ENCODE measurements at places on chromosomes 16 and 17. TPM values are rescaled to one million over a fixed set of nuclear protein-coding genes. Genes with fewer than 3 reads are reported as not detected.

- no peaks in the 10 kb centered on the region for H3K27me3 ChIP-seq
- H3K27ac ChIP-seq = no peak overlapping the region
- no peak for DNase-seq
Observed at GRCh38 chr16:8619671-8620370, 1.7 kb upstream of the METTL22 start.

GRCh38 chr17:36195434-36196130 is 976 bp downstream of the CCL3L1 start:
- no peak overlapping the region for H3K27ac ChIP-seq
- DNase-seq = no peak
- no peaks in the 10 kb centered on the region for H3K27me3 ChIP-seq
- no peak overlapping the region for H3K4me3 ChIP-seq
- H3K4me1 ChIP-seq = no peaks in the 10 kb centered on the region

DNA sequence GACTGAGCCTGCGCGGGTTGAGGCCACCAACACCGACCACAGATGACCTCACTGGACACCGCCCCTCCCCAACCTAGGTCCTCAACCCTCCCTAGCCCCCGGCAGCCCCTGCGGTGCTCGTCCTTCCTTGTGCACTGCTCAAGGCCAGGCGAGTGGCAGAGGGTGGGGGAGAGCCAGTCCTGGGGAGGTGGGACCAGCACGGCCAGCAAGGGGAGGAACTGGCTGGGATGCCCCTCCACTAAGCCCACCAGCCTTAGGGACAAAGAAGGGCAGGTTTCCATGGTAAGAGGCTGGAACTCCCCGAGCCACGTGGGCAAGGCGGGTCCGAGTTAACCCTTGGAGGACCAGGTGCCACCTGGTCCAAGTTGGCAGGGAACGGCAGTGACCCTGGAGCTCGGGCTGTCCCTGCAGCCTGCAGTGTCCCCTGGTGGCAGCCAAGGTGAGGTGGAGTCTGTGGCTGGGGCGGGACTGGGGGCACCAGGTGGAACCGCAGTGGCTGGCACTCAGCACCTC is 9.2 kb downstream of the FSCN2 start:
- no peak overlapping the region for H3K27ac ChIP-seq
- H3K36me3 ChIP-seq = no peaks in the 10 kb centered on the region
- DNase-seq = no peak
- no peaks in the 10 kb centered on the region for H3K27me3 ChIP-seq
- no peak overlapping the region for H3K4me3 ChIP-seq

GRCh38 chr16:80527297-80527696 is 13.5 kb upstream of the DYNLRB2 start:
- H3K4me1 ChIP-seq = no peaks in the 10 kb centered on the region
- H3K27ac ChIP-seq = no peak overlapping the region
- no peaks in the 10 kb centered on the region for H3K36me3 ChIP-seq
- no peak overlapping the region for H3K4me3 ChIP-seq
- H3K27me3 ChIP-seq = no peaks in the 10 kb centered on the region

DNA sequence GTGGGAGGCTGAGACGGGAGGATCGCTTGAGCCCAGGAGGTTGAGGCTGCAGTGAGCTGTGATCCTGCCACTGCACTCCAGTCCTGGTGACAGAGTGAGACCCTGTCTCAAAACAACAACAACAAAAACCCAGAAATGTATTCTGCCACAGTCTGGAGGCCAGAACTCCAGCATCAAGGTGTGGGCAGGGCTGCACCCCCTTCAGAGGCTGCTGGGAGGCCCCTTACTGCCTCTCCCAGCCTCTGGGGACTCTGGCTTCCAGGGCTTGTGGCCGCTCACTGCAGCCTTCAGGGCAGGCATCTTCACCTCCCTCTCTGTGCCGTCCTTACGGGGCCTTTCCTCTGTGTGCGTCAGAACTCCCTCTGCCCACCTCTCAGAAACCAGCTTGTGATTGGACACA is 209.4 kb upstream of the GSE1 start:
- H3K27me3 ChIP-seq = no peaks in the 10 kb centered on the region
- H3K27ac ChIP-seq = no peak overlapping the region
- peak; percentile 3 for DNase-seq
- H3K36me3 ChIP-seq = no peaks in the 10 kb centered on the region

GRCh38 chr16:67397036-67397801 is 3.9 kb upstream of the TPPP3 start:
- no peaks in the 10 kb centered on the region for H3K27me3 ChIP-seq
- DNase-seq = no peak
- H3K36me3 ChIP-seq = no peaks in the 10 kb centered on the region
- no peaks in the 10 kb centered on the region for H3K4me1 ChIP-seq

DNA sequence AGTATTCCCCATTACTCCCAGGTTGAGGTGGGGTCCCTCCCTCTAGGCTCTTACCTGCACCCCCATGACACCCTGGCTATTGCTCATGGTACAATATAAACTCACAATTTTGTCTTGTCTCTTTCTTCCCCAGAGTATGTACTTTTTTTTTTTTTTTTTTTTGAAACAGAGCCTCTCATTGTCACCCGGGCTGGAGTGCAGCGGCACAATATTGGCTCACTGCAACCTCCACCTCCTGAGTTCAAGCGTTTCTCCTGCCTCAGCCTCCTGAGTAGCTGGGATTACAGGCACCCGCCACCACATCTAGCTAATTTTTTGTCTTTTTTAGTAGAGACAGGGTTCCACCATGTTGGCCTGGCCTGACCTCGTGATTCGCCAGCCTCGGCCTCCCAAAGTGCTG is 8.5 kb downstream of the KANSL1 start:
- H3K36me3 ChIP-seq = no peaks in the 10 kb centered on the region
- no peak for DNase-seq
- H3K4me3 ChIP-seq = no peak overlapping the region
- H3K27ac ChIP-seq = no peak overlapping the region

GRCh38 chr16:23121024-23121423 is 28.2 kb downstream of the USP31 start:
- no peak overlapping the region for H3K4me3 ChIP-seq
- H3K27me3 ChIP-seq = no peaks in the 10 kb centered on the region
- H3K36me3 ChIP-seq = no peaks in the 10 kb centered on the region
- H3K4me1 ChIP-seq = peaks cover 12% of the 10 kb centered on the region
- DNase-seq = peak; percentile 36

GRCh38 chr16:50469744-50470321 is 78.4 kb upstream of the NKD1 start:
- H3K4me3 ChIP-seq = no peak overlapping the region
- H3K27me3 ChIP-seq = no peaks in the 10 kb centered on the region
- H3K36me3 ChIP-seq = no peaks in the 10 kb centered on the region
- no peak for DNase-seq

DNA sequence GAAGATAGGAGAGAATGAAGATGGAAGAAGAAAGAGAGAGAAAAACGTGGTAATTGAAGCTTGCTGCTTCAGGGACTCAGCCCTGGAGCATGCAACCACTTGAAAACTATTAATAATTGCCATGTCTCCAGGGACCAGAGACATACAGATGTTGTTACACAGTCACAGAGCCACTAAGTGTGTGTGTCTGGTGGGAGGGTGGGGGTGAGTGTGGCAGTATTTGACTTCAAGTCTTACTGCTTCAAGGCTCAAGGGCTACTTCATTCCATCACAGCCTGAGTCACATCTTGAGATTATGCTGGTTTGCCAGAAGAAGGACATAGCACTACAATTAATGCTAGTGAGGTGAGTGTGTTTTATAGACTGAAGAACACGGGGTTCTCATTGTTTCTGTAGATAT is 202.2 kb downstream of the CDH8 start:
- no peak overlapping the region for H3K27ac ChIP-seq
- H3K4me3 ChIP-seq = no peak overlapping the region
- DNase-seq = no peak
- peaks cover 4% of the 10 kb centered on the region for H3K27me3 ChIP-seq

DNA sequence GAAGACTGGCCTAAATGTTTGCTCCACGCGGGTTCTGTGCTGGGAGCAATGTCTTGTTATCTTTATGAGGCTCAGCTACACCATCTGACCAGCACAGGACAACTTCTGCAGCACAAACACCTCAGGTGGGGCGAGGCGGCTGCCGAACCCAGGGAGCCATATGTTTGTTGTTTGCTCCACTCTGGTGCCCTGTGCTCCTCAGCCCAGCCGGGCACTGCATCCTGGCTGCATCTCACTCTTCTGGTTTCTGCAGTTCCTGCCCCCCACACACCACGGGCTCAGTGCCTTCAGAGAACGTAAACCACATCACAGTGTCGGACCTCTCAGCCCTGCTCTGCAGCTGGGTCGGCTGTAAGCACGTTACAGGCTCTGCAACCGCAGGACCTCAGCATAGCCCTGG is 32.4 kb downstream of the MXRA7 start:
- H3K4me3 ChIP-seq = no peak overlapping the region

GRCh38 chr17:2844416-2844815 is 48.2 kb downstream of the RAP1GAP2 start:
- H3K27me3 ChIP-seq = no peaks in the 10 kb centered on the region
- no peak overlapping the region for H3K4me3 ChIP-seq
- H3K36me3 ChIP-seq = no peaks in the 10 kb centered on the region
- no peaks in the 10 kb centered on the region for H3K4me1 ChIP-seq
- H3K27ac ChIP-seq = no peak overlapping the region
- DNase-seq = no peak

- no peaks in the 10 kb centered on the region for H3K27me3 ChIP-seq
- H3K4me3 ChIP-seq = no peak overlapping the region
- H3K36me3 ChIP-seq = no peaks in the 10 kb centered on the region
- peak; percentile 59 for DNase-seq
- H3K27ac ChIP-seq = peak overlapping the region; percentile 82
Observed at GRCh38 chr16:75252946-75253911, 1.8 kb upstream of the BCAR1 start.

DNA sequence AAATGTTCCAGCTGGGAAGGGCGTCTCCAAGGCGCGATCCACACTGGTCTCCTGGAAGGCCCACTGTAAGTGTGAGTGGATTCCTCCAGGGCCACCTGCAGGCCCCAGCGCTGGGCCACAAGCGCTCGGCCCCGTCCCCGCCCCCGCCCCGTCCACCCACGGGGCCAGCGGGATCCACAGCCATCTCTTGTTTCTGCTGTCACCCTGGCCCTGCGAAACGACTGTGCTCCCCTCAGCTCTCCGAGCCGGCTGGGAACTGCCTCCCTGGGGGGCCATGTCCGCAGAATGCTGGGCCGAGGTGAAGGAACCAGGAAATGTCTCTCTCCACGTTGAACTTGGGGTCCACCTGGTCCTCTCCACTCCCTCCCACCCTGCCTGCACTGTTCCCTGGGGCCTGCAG is 1955.2 kb downstream of the TP53TG3F start:
- H3K27ac ChIP-seq = no peak overlapping the region
- no peaks in the 10 kb centered on the region for H3K27me3 ChIP-seq
- DNase-seq = no peak
- no peaks in the 10 kb centered on the region for H3K36me3 ChIP-seq
- H3K4me3 ChIP-seq = no peak overlapping the region

GRCh38 chr17:6340708-6341107 is 94.2 kb downstream of the AIPL1 start:
- no peak overlapping the region for H3K4me3 ChIP-seq
- H3K27ac ChIP-seq = no peak overlapping the region
- H3K4me1 ChIP-seq = no peaks in the 10 kb centered on the region
- H3K36me3 ChIP-seq = no peaks in the 10 kb centered on the region

- no peaks in the 10 kb centered on the region for H3K36me3 ChIP-seq
- no peak overlapping the region for H3K4me3 ChIP-seq
- no peaks in the 10 kb centered on the region for H3K27me3 ChIP-seq
- H3K4me1 ChIP-seq = no peaks in the 10 kb centered on the region
Observed at GRCh38 chr16:22116095-22116700, 23.9 kb downstream of the VWA3A start.

DNA sequence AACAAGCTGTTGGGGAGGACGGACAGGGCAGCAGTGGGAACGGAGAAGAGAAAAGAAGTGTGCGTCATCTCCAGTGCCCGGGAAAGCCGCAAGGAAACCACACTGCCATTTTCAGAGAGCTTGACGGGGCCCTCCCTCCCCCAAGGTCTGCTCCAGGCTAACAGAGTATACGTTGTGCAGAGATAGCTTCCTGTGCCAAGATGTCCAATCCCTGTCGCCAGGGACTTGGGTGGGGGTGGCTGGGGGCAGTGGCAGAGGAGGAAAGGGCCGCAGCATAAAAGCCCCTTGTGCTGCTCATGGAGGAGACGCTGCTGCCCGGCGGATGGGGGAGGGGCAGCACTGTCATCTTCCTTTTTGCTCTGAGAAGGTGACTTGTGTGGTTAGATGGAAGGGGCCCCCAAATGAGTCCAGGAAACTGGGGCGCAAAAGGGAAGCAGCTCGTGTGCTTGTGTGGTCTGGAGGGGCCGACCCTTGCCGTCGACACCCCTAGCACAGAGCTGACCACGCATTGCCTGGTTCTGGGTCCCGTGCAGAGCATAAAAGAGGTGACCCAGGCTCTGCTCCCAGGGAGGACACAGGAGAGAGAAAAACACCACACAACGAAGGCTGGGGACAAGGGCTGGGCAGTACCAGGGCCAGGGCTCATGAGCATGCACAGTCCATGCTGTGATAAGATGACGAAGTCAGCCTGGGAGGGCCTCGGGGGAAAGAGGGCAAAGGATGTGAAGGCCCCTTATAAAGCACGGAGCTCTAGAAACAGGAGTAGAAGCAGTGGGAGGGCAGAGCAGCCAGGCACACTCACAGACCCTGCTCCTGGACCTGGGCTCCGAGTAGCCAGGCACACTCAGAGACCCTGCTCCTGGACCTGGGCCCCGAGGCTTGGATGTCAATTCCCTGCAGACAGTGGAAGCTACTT is 372.7 kb downstream of the SLC39A11 start:
- H3K36me3 ChIP-seq = no peaks in the 10 kb centered on the region
- H3K4me3 ChIP-seq = no peak overlapping the region
- H3K4me1 ChIP-seq = no peaks in the 10 kb centered on the region
- H3K27ac ChIP-seq = no peak overlapping the region
- DNase-seq = no peak
- no peaks in the 10 kb centered on the region for H3K27me3 ChIP-seq

DNA sequence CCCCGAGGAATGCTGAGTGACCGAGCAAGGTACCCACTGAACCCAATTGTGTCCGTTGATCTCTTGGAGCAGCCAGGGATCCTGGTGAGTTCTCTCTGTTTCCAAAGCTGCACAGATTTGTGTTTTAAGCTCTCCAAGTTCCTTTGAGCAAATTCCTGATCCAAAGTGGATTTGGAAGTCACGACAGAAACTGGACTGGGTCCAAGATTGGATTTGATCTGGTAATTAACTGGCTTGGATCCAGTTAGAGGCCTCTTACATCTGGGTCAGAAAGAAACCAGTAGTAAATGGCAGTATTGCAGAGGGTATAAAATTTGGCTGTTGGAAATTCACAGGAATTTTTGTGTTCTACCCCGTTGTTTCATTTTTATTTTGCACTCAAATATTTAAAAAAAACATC is 119.5 kb downstream of the PMP22 start:
- no peak overlapping the region for H3K27ac ChIP-seq
- no peak overlapping the region for H3K4me3 ChIP-seq
- H3K36me3 ChIP-seq = no peaks in the 10 kb centered on the region
- no peak for DNase-seq
- H3K4me1 ChIP-seq = no peaks in the 10 kb centered on the region

Gene KRTAP9-1
- total RNA-seq = not detected

Gene RECQL5
- 0.59 TPM for total RNA-seq

Gene SEPTIN12
- total RNA-seq = not detected

Gene KRT20
- total RNA-seq = 0.83 TPM

Measured in uterus (tissue), 4 donors.